ENCODE measurements at places on chromosomes 2 and 18. TPM values are rescaled to one million over a fixed set of nuclear protein-coding genes. Genes with fewer than 3 reads are reported as not detected.

LCT gene
- total RNA-seq, result 0.04 TPM

MYCN gene
- total RNA-seq, result 100.0 TPM

FARP2 gene
- total RNA-seq, result 33.9 TPM

DNA sequence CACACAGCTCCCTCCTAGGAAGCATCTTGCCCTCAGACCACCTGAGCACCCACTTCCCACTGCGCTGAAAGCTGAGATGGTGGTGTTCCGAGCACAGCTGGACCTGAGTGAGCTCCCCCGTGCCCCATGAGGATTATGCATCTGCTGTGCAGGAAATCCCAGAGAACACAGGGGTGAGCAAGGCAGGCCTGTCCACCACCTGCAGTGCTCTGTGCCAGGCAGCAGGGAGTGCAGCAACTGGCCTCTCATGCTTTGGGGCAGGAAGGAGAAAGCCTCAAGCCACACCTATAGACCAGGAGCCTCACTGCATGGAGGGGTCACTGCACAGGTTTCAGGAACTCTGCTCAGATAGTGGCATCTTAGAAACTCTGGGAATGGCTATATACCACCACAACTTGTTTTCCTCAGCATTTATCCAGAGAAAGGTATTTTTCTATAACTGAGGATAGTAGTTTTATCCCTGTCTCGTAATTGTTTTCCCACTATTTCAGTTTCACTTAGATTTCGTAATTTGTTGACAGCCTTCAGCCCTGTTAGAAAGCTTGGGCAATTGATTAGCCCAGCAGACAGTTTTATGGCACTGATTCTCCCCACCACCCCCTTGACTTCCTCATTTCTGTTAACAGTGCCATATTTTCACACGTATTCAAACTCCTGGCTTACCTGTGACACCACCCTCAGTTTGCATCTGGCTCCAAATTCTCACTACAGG lies 144.3 kb upstream of the DAPL1 start:
- DNase-seq, result no peak

DNA sequence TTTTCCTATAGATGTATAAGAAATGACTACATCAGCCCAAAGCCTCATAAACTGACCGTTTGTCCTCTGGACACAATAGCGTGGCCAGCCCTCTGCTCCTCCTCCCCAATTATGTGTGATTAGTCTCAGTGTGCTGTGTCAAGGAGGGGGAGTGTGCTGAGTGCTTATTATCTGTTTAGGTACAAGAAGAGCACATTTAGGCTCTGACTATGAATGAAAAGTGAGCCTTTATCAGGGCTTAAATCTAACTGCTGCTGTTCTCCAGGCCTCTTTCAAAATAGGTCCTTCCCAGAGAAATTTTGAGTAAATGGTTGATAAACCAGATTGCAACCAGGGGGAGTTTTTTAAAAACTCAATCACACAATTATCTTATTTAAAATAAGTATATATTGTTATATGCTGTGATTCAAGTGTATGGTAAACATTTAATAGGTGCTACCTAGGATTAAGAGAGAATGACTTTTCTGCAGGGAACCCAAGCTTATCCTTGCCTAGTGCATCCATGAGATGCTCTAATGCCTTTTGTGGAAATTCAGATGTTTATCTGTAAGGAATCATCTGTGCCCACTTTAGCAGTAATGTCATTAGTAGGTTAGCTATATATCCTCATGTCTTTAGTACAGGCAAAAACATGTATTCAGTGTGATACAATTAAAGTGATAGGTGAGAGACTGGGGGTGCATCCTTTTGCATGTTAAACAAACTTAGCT lies 168.7 kb upstream of the SIX3 start:
- no peak for DNase-seq

Data from H9 (cell line).